Cardiac muscle cell (in vitro differentiated cells and primary cell): ENCODE measurements at places on chromosomes 3 and 15. TPM values are rescaled to one million over a fixed set of nuclear protein-coding genes. Genes with fewer than 3 reads are reported as not detected.
A peak's percentile ranks its signal among the peaks of the same experiment; 100 is the strongest.

PPP1R14D gene
- not detected in 2 replicates for polyA plus RNA-seq

NRG4 gene
- 0.06 and 0.15 TPM in 2 replicates for polyA plus RNA-seq

C3orf22 gene
- not detected in 2 replicates for polyA plus RNA-seq

DNA sequence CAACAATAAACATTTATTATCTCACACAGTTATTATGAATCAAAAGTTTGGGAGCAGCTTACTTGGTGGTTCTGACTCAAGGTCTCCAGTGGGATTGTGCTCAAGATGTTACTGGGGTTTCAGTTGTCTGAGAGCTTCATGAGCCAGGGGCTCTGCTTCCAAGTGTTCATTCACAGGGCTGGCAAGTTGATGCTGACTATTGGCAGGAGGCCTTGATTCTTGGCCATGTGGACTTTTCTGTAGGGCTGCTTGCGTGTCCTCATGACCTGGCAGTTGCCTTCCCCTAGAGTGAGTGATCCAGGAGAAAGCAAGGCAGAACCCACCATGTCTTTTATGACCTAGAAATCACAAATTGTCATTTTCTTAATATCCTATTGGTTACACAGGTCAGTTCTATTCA, 87.2 kb upstream of the TNFAIP8L3 start:
- no peak for DNase-seq

GRCh38 chr15:57551715-57552677, 39.7 kb upstream of the MYZAP start:
- DNase-seq: peak; percentile 72

GRCh38 chr15:85890620-85890980, 95.9 kb upstream of the KLHL25 start:
- no peak for DNase-seq

DNA sequence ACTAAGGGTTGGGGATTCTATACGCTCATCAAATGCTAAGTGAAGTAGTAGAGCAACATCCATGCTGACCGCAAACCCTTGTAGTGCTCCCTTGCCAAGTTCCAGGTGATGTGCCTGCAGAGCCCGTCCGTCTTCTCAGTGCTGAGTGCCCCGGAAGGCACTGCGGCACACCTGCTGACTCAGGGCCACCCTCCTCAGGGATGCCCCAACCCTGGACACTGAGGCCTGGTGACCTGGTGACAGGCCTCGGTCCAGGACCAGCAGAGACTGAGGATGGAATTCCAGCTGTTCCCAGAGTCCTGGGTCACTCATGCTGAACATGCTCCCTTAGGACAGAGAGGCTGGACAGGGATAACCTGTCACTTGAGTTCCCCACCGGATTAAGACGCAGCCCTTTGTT, 422.5 kb downstream of the OCA2 start:
- no peak for DNase-seq

- DNase-seq: no peak
Observed at GRCh38 chr15:98455904-98456303, 192.4 kb upstream of the IGF1R start.

DNA sequence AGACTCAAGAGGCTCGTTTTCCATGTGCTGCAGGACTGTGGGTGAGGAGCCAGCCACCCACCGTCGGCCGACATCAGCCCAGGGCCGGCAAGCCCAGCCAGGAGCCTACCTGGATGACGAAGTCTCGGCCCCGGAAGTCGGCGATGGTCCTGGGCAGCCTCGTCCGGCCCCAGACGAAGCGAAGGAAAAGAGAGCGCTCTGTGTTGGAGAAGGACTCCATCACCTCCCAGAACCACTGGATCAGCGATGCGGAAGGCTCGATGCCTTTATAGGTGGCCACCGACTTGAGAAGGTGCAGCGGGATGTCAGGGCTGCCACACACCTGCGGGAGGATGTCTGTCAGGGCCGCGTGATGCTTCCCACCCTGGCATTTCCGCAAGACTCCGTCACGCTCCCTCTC, 13.8 kb upstream of the OCA2 start:
- DNase-seq: no peak

DNA sequence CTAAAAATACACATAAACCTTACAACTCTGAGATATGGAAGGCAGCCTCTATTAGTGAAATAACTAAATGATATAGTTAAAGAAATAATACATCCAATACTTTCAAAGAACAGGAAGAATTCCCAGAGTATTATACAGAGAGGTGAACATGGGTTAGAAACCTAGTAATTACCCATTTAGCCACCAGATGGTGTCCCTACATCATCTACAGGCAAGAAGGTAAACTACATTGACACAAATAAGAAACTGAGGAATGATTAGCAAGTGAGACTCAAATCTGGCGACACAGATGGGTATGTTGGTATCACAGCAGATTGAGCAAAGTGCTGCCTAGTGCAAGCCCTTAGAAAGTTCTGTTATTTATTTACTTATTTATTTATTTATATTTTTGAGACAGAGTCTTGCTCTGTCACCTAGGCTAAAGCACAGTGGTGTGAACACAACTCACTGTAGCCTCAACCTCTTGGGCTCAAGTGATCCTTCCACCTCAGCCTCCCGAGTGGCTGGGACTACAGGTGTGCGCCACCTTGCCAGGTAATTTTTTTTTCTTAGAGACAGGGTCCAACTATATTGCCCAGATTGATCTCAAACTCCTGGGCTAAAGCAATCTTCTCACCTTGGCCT, 28.2 kb downstream of the NEK4 start:
- peak; percentile 59 for DNase-seq
